ENCODE measurements at places on chromosomes 3 and 15.

DNA sequence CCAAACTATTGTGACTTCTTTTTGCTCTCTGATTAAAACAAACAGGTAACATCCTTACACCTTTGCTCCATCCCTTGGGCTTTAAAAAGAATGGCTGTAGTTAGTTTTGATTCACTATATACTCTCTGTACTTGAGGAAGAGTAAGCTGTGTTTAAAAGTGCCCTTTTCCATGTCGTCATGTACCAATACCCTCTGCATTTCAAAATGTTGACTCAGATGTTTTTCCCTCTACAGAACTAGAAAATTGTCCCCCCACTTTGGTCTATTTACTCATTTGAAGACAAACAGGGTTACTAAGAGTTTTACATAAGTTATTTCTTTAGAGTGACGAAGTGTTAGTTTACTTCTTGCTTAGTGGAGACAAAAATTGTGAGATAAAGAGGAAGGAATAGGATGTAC lies 62.7 kb downstream of the TASOR start:
- no peak for DNase-seq

DNA sequence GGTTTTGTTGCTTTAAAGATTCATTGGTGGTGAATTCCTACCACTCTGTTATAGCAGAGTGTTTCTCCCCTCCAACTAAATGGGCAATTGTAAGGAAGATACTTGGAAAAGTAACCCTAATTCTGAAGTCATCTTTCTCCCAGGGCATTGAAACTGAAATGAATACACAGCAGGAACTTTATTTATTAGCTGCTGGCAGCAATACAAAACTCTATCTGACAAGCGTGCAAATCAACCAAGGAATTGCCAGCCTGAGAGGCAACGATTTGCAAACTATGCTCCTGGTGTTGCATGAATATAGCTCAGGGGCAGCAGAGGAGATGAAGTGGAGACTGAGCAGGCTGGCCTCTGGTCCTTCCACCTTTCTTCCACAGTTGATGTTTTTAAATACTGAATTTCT lies 48.9 kb downstream of the CD200R1 start:
- DNase-seq: no peak

DNA sequence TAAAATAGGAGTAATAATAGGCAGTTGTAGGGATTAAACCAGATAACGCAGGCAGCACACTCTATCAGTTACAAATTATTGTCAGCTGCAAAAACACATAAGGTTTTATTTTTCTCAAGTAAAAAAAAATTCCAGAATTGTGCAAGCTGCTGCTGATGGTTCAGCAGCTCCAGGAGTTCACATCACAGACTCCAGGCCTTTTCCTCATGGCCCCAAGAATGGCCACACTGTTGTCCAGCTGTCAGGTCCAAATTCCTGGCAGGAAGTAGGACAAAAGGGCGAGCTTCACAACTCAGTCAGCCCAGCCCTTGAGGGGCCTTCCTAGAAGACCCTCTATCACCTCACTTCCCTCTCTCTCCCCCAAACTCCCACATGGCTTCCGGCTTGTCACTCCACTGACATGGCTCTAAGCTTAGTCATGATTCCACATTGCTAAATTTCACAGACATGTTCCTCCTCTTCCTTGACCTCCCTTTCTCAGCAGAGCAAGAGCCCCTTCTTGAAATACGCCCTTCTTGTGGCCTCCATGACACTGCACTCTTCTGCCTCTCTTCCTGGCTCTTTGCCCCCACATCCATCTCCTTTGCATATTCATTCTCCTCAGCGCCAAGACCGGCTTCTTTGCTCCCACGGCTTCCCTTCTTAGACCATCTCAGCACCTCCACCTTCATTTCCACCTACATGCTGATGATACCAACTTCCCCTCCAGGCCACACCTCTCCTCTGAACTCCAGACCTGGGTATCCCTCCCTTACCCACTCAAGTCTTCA lies 27.4 kb upstream of the FAM174B start:
- DNase-seq: no peak

DNA sequence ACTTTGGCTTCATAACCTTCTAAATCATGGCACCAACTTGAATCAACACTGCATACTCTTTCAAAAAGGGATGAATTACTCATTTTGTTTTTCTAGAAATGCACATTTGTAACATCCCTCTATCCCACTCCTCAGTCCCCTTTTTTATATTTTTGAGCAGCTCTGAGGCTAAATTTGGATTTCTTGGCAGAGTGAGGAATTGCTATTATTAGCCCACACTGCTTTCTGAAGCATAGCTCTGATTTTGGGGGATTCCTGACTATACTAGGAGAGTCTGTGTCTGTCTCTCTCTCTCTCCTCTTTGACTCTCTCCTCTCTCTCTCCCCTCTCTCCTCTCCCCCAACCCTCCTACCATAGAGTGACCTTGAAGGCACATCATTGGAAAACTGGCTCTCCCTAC lies 76.6 kb downstream of the RBPMS2 start:
- no peak for DNase-seq

- no peak for DNase-seq
Measured at GRCh38 chr15:22902046-22902445, 63.6 kb downstream of the NIPA2 start.

- DNase-seq: no peak
Measured at GRCh38 chr3:184543256-184543655, 18.3 kb upstream of the EPHB3 start.

- DNase-seq: no peak
Measured at GRCh38 chr3:139561255-139561817, 21.8 kb upstream of the RBP1 start.

DNA sequence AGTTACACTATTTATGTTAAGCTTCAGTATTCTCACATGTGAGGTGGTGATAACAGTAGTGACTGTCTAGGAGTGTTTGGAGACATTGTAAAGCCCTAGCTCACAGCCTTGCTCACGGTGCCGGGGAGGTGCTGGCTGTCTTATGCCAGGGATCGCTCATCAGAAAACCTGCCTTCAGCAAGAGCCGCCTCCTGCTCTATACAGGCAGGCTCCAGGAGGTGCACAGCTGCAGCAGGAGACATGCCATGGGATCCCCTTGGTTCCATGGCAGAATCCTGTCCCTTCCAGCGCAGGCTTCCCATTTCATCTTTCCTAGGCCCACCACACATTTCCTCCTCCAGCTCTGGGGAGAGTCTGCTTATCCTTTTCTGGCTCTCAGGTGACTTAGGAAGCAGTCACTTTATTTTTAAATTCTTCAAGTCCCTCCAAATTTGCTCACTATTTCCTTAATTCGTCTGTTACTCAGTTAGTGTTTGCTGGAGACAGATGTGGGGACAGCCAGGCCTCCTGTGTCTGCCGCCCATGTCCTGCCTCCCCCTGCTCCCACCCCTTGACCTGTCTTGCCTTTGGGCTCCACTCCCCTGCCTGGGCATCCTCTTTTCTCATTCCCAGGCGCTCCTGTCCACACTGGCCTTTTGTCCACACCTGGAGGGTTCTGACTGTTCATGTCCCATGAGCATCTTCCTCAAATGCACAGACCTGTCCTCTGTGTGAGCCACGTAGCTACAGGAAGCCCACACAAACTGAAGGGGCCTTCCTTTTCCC lies 31.7 kb downstream of the SLCO2A1 start:
- no peak for DNase-seq

- no peak for DNase-seq
Measured at GRCh38 chr3:32438596-32439344, 47.1 kb downstream of the CMTM7 start.

GRCh38 chr3:101042996-101043686 lies 49.9 kb upstream of the ABI3BP start:
- no peak for DNase-seq

- DNase-seq: no peak
Measured at GRCh38 chr3:69352305-69353087, 33.4 kb downstream of the FRMD4B start.

DNA sequence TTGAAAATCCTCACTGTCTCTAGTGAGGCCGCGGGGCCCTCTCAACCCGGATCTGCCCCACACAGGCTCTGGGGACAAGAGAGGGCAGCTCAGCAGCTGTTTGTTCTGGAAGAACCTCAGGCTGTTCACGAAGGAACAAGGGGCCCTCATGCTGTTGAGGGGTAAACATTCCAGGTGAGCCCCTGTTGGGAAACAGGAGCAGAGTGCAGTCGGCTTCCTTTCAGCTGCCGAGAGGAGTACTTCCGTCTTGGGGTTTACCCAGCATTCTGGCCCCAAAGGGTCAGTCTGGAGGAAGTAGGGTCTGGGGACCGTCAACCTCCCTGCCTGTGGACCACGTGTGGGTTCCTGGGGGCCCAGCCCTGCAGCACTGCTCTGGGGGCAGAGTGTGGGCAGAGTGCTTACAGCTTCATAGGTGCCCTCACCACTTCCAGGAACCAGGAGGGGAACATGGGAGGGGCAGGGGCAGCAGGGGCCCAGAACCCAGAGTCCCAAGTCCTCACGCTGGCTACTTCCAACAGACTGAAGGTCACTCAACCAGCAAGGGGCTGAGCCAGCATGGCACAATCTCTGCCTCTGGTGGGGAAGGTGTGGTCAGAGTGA lies 49.2 kb upstream of the CTSH start:
- no peak for DNase-seq

DNA sequence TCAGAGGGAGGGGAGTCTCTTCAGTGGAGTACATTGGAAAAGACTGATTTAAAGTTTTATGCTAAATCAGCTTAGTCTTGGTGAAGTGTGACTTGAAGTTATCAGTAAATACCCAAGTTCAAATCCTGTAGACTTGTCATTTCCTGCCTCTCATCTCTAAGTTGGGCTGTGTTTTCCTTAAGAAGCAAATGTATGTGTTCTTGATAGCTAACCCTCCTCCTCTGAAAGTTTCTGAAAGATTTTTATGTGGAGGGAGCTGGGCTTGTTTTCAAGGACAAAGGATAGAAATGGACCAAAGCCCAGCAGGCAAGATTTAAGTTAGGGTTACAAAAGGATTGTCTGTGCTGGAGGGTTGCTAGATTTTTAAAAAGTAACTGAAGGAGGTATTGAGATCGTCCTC lies 4.2 kb downstream of the MAPKBP1 start:
- no peak for DNase-seq

GRCh38 chr15:29573197-29573838 lies 248.9 kb downstream of the TJP1 start:
- no peak for DNase-seq

DNA sequence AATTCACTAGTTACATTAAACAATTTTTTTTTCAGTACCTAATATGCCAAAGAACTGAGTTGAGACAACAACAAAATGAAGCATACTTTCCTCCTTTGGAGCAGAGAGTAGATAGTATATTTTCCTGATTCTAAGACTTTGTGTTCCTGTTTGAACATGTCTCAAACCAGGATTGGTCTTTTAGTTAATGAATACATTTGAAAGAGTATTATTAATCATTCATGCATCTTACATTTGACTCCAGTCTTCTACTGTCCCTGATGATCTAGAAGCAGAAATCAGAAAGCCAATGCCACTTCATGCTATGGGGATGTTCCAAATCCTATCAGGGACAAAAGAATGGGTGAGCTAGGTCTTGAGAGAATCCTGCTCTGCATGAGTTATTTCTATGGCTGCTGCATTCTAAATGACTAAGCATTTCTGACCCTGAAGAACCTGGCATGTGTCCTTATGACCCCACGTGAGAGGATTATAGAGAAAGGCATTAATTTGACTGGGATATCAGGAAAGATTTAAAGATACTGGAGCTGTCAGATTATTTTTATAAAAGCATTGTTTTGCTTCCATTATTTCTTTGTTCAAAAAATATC lies 32.9 kb upstream of the MBNL1 start:
- DNase-seq: no peak

DNA sequence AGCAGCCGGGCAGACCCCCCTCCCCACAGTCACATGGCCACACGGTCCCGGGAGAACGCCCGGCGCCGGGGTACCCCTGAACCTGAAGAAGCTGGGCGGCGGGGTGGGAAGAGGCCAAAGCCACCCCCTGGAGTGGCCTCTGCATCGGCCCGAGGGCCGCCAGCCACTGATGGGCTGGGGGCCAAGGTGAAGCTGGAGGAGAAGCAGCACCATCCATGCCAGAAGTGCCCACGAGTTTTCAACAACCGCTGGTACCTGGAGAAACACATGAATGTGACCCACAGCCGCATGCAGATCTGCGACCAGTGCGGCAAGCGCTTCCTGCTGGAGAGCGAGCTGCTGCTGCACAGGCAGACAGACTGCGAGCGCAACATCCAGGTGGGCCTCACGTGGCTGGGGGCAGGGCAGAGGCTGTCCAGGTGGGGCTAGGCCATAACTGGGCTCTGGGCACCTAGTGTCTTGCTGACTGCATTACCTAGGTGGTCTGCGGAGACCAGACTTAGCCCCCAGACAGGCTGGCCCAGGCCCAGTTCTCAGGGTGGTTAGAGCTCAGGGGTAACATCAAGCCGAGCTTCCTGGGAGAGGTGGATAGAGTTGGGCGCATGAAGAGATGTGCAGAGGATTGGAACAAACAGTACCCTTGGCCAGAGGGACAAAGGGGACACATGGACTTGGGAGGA lies 6.1 kb downstream of the ZBTB47 start:
- no peak for DNase-seq

- DNase-seq: no peak
Measured at GRCh38 chr15:53658255-53658654, 101.2 kb downstream of the WDR72 start.

- DNase-seq: no peak
Measured at GRCh38 chr15:71207141-71207540, 91.9 kb downstream of the THSD4 start.

GRCh38 chr3:178059119-178059518 lies 477.1 kb upstream of the KCNMB2 start:
- no peak for DNase-seq

DNA sequence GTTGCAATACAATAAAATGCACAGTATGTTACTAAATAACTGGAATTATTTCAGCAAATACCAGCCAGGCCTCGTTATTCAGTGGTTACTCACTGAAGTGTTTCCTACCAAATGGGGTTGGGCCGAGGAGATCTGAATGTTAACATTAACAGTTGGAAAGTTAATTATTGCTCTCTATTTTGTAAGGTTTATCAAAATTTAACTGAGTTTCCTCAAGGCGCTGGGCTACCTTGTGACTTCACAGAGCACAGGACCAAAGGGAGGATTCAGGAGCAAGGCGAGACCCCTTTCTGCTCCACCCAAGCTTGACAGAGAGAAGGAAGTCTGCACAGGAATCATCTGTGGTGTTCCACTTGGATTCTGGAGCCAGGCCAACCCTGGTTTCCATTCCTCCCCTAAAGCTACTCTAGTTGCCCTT lies 21.6 kb downstream of the ADAMTS9 start:
- DNase-seq: no peak

GRCh38 chr15:59879506-59880265 lies 124.4 kb upstream of the FOXB1 start:
- no peak for DNase-seq

DNA sequence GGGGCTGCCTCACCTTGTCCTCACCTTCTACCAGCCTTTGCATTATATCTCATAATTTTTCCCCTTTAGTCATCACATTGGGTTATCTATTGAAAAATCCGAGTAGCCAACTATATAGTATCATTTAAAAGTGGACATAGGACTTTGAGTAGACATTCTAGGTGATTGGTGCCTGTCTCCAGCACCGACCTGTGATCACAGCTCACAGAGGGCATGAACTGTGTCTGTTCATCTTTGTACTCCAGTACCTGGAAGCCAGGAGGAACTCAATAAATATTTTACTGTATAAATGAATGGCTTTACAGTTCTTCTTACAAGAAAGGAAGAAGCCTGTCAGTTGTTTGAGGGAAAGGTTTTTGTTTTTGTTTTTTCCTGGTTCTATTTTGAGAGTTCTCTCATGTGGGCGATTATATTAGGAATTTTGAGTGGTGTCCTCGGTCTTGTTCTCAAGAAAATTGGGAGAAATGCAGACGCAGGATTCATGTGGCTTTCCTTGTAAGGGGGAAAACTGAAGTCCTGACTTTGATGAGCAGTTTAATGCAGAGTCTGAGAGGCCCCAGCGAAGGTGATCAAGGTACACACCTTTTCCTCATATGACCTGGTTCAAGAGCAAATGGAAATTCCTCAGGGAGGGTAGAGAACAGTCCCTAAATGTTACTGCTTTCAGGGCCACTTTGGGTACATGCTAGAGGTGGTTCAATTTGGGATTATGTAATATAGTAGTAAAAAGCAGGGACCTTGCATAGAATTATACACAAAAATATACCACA lies 46.1 kb downstream of the CMTM8 start:
- DNase-seq: no peak

Data from NCI-H1436 treated with DMSO at 0.1 percent for 48 hours (cell line).